ENCODE measurements at places on chromosomes 4 and X.

DNA sequence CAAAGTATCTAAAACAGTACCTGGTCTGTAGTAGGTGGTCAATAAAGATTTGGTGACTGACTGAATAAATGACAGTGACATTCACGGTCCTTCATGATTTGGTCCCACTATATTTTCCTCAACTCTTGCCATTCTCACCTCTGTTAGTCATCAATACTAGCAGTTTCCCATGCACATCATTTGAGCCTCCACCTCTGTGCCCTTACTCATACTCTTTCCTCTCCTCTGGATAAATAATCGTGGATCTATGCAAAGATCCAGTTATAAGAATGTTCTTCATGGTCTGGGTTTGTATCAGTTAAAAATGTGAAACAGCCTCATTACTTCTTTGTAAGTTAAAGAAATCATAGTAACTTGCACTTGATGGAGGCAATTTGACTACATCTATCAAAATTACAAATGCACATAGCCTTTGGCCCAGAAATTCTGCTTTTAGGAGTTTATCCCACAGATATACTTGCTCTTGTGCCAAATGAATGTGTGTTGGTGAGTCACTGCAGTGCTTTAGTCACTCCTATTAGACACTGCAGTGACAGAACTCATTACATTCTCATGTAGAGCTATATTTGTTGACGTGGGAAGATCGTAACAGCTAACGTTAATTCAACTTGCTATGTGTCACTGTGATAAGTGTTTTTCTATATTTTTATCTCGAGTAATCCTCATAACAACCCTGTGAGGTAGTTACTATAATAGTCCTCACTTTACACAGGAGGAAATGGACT is 121.9 kb upstream of the SMIM10 start:
- no peak for DNase-seq

DNA sequence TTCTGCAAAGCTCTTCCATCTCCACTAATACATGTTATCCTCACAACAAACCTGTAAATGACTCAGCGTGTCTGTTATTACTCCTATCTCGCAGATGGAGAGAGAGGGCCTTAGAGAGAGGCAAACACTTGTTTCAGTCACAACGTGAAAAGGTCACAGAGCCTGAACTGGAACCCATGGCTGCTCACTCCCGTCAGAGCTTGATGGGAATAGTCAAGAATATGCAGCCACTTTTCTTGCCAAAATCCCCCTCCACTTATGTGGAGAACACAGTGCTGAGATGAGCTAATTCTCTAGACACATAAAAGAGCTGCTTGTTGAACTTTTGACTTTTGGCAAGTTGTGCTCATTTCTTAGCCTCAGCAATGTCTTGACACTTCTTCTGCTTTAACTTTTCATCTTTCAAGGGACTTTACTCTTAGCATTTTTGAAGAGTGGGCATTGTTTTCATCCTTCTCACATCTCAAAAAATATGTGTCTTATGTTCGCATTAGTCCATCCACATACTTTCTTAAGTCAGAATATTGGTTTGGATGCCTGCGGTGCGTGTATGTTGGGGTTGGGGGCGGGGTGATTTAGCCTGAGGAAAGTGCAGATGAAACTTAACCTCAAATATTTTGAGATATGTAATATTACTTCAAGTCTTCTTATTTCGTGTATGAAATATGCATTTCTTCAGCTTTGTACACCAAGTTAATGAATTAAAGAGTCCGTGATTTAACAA is 69.2 kb downstream of the SYNPO2 start:
- DNase-seq = no peak

- no peak for DNase-seq
Observed at GRCh38 chr4:10535912-10536311, 78.7 kb upstream of the ZNF518B start.

DNA sequence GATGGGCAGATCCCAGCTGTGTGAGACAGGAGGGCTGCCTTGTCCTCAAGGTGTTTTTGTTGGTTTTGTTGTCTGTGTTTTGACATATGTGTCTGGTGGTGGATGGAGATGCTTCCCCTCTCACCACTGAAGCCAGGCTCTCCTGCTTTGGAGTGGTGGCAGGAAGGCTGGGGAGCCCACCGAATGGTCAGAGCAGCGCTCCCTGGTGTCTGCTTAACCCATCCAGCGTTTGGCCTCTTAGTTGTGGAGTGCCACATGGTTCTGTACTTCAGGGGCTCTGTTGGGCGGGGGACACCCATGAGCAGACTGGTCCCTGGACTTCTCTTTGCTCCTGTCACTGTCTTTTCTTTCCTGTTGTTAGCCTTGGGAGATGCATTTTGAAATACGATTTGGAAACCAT is 51.9 kb downstream of the DLG3 start:
- no peak for DNase-seq

DNA sequence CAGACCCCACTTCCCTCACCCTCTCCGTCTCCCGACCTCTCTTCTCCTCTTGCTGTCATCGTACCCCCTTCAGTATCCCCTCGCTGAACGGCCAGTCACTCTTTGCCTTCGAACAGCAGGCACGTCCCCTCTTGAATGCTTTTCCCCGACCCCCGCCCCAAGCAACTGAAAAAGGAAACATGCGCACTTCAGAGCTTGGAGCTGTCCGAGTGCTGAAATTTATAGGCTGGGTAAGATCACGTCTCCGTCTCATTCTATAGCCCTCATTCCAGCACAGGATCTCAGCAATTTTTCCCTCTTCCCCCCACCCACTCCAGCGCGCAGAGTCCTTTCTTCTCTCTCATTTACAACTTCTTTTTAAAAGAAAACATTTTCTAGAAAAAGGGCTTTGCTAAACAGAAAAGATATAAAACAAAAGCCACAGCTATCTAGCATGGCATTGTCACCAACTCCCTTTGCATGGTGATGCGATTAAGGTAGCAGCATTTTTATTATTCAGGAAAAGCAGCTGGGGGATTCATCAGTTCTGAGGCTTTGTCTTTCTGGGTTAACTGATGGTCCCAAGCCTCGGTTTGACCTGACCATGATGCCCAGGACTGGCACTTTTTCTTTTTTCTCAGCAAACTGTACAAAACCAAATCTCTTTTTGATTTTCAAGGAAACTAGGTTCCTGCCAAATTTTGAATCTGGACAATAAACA is at the start of gene GLRA2:
GLRA2 (plus strand) TSS at position 247 of the 700 bp plus-strand sequence. CDS start 522 bp downstream, outside the sequence.
- DNase-seq = no peak

GRCh38 chr4:115219862-115220261 is 106.4 kb upstream of the NDST4 start:
- DNase-seq = no peak

DNA sequence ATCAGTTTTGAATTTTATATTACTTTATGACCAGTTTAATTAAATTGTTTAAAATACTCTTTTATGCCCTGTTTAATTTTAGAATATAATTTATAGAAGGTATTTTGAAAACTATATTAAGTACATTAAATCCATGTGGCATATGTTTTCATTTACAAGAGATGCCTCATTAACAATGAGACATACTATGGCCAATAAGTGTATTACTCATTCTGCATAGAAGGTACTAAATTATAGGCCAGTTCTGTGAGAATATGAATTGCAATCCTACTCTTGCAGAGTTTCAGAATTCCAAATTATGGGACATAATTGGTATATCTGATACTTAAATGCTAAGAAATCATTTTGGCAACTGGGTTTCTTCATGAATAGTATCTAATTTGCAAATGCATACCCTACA is 951.1 kb downstream of the FAT4 start:
- no peak for DNase-seq

GRCh38 chr4:1652088-1652487 is 32.0 kb downstream of the FAM53A start:
- no peak for DNase-seq

DNA sequence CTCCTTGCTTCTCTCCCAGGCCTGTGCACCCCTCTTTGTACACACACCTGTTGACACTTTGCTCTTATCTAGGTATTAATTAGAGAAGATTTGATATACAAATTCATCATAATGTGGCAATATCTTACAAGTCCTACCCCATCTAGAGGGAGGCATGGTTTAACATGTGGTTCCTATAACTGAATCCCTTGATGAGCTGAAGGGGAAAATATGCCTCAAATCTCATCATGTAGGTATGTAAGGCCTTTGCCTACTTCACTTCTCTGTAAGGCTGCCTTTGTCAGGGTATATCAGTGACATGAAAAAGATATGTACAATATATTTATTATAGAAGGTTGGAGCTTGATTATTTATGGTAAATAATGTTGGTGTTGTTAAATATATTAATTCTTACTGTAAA is 31.9 kb downstream of the HTR2C start:
- DNase-seq = no peak

DNA sequence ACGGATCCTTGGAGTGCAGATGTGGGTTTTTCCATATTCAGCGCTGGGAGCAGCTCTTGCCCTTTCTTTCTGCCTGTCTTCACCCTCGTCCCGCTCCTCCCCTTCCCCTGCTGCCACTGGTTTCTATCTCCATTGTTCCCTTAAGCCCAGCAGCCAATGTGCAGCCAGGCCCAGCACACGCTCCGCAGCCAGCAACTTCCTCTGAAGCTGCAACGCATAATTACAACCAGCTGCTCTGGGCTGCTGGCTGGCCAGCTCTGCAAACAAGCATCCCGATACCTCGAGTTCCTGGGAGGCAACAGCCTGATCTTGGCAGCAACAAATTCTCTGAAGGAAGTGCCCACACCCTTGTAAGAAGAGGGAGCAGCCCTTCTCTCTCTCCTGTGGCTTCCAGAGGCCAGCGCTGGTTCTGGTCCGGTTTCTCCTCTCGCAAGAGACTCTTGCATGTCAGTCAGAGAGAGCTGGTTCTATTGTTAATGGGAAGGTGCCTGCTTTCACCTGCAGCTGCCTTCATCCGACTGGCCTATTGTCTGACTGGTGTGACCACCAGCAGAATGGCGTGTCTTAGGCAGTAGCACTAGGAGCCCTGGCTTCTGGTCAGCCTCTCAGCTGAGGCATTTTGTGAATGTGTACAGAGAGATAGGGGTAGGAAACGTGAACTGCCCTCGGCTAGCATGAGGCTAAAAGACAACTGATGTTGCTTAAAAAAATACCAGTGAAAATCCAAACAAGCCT is 83.8 kb upstream of the MAML3 start:
- no peak for DNase-seq

DNA sequence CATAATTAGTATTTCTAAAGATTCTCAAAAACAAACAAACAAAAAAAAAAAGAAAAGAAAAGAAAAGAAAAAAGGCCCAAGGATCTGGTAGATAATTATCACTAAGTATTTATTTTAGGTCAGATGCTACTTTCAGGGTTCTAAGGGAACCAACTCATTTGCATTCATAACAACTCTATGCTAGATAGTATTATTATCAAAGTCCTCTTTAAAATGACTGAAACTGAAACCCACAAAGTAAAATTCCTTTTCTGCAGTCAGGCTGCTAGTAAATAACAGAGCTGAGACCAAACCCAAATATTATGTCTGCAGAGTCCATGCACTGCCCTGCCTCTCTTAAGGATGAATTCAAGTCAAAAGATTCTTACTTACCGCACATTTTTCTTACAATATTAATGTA is 38.3 kb upstream of the MAPK10 start:
- no peak for DNase-seq

GRCh38 chrX:64850371-64851082 is 125.7 kb downstream of the ZC4H2 start:
- no peak for DNase-seq

- no peak for DNase-seq
Observed at GRCh38 chrX:44580466-44580865, 37.8 kb upstream of the FUNDC1 start.

DNA sequence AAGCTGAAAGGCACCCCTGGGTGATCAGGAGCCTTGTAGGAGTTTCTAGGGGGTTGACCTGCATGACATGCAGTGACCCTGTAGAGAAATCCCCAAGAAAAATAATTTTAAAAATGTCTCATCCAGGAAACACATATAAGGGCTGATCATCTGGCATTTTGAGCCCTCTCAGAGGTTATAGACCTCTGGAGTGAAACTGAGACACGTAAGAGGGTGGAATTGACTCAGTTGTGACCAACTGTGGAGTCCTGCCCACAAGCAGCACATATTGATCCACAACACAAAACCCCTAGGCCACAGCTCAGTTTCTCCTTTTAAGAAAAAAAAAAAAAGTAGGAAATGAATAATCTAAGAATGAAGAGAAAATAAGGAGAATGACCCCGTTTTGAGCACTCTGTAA is 32.5 kb upstream of the MTMR8 start:
- DNase-seq = no peak

GRCh38 chr4:184939978-184940377 is 78.3 kb upstream of the HELT start:
- no peak for DNase-seq

- no peak for DNase-seq
Observed at GRCh38 chr4:71474731-71475130, 135.9 kb downstream of the SLC4A4 start.

DNA sequence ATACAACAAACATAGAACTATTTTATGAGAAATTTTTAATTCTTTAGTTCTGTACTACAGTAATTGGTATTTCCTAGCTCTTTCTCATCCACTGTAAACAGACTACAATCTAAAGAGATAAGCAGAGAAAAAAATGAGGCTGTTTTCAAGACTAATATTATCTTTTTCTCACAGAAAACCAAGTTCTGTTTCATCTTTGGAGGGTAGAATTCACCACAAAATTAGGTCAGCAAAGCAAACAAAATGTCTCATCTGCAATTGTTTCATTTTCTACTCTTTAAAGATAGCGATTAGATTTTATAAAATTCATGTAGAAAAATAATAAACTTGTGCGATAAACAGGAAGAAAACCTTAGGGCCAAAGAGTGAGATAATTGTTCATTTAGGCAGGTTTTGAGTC is 10.8 kb downstream of the APOO start:
- no peak for DNase-seq

GRCh38 chr4:48173056-48173991 is 39.3 kb upstream of the TXK start:
- DNase-seq = no peak

DNA sequence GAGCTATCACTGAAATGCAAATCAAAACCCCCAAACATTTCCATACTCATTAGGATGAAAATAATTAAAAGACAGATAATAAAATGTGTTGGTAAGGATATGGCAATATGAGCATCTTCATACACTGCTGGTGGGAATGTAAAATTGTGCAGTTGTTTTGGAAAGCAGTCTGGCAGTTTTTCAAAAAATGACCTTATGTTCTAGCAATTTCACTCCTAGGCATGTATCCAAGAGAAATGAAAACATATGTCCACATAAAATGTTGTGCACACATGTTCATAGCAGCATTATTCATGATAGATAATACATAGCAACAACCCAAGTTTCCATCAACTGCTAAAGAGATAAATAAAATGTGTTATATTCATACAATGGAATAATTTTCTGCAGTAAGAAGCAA is 14.8 kb upstream of the GPRASP2 start:
- no peak for DNase-seq

- no peak for DNase-seq
Observed at GRCh38 chr4:122826553-122827257, at the start of gene FGF2. Gene FGF2, plus strand, starts transcription at chr4:122826831. Its CDS starts 344 bp downstream, at chr4:122827175.

- DNase-seq = no peak
Observed at GRCh38 chr4:56742080-56742871, 61.2 kb upstream of the HOPX start.

- DNase-seq = no peak
Observed at GRCh38 chr4:82784681-82785610, 13.7 kb downstream of the SCD5 start.

- no peak for DNase-seq
Observed at GRCh38 chr4:43754566-43754965, 694.0 kb downstream of the KCTD8 start.
